ENCODE measurements at places on chromosomes 11 and 22. TPM values are rescaled to one million over a fixed set of nuclear protein-coding genes. Genes with fewer than 3 reads are reported as not detected.
A peak's percentile ranks its signal among the peaks of the same experiment; 100 is the strongest.

The PKDREJ gene
- not detected for polyA plus RNA-seq

The LDHAL6A gene
- not detected for polyA plus RNA-seq

DNA sequence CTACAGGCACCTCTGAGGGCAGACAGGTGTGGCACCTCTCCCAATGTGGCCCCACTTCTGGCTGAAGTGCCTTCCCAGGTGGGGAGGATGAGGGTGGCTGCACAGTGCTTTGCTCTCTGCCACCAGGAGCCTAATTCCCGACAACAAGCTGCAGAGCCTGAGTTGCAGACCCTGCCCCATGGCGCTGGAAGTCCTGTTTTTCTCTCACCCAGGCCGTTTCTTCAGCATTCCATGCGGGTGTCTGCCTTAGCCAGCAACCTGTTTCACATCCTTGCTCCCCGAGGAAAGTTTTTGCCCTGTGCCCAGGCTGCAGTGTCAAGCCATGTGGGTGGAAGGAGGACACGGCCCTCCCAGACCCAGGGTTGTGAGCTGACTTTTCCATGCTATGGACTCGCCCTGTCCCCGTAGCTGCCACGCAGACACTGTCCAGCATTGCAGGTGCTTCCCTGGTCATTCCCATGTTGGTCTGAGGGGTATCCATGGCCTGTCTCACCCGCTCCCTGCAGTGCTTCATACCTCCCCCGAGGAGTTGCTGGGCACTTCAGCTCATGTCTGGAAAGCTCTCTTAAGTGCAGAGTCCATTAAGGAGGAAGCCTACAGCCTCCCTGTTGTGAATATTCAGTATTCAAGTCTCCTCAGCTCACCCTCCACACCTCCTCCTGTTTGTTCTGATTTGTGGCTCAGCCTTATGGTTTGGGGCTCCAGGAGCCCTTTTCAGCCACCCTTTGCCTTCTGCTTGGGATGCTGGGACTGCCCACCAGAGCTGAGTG lies 2.9 kb downstream of the DAGLA start:
- DNase-seq, result no peak

DNA sequence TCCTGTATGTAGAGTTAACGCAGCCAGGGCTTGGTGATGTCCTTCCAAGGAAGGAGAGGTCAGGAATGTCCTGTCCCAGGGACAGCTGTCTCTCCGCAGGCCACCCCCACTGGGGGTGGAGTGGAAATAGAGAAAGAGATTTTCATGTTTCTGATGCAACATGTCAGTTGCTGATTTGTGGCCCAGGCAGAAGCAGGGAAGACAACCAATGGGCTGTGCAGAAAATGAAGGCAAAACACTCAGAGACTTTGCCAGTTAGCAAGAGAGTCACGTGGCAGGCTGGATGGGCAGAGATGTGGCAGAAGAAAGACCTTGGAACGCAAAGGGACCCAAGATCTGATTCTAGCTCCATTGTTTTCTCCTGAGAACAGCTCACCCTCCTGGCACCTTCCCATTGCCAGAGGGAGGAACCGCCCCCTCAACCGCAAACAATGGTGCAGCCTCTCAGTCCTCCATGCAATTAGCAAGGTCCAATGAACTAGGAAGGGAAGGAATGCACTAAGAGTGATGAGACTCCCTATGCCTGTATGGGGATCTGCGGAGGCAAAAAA lies 71.0 kb downstream of the SYN3 start:
- DNase-seq, result no peak

The XKR3 gene
- not detected for polyA plus RNA-seq

DNA sequence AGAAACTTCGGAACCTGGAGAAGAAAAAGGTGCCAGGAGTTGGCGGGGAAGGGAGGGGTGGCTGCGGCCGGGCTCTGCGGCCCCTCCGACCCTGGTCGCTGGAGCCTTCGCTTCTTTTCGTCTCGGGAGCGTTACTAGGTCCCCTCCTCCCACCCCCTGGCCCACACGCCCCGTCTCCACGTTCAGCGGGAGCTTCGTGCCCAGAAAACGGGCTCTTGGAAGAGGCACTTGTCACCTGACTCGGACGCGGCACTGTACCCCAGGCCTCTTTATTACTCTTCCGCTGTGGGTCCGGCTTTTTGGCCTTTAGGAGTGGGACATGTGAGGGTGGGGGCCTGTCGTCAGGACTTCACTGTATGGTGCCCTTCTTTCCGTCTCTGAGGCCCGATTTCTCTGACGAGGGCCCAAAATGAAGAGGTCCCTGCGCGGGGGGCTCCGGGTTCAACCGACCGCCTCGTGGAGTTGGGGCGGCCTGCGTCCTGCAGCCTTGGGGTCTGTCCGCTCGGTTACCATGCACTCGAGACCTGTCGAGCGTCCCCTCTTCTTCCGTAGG lies 1.2 kb downstream of the CAPRIN1 start:
- no peak for DNase-seq

DNA sequence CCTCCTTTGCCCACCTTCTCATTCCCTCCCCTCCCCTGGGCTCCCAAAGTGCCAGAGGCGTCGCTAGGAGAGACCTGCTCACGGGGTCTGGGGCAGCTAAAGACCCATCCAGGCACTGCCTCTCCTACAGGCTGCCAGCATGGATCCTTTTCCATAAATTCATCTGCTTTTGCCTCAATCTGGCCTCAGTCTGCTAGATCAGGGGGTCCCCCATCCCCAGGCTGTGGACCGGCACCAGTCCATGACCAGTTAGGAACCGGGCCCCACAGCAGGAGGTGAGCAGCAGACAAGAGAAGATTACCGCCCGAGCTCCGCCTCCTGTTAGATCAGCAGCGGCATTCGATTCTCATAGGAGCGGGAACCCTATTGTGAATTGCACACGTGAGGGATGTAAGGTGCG lies 12.3 kb downstream of the LTO1 start:
- no peak for DNase-seq

The GRAP2 gene
- 0.32 TPM for polyA plus RNA-seq

DNA sequence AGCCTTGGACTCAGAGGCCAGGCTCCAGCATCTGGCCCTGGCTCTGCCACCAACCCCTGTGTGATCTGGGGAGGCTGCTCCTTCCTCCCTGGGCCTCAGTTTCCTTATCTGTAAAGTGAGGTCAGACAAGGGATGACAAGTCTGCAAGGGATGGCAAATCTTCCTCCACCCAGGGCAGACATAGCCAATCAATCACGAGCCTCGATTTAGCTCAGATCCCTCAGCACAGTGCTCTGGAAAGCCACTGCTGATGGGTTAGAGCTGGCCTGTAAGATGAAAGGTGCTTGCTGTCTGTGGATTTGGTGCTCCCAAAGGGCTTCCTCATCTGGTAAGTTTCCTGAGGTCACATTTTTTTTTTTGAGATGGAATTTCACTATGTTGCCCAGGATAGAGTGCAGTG lies 20.2 kb downstream of the NPTXR start:
- no peak for DNase-seq

The OR8D1 gene
- polyA plus RNA-seq, result not detected

DNA sequence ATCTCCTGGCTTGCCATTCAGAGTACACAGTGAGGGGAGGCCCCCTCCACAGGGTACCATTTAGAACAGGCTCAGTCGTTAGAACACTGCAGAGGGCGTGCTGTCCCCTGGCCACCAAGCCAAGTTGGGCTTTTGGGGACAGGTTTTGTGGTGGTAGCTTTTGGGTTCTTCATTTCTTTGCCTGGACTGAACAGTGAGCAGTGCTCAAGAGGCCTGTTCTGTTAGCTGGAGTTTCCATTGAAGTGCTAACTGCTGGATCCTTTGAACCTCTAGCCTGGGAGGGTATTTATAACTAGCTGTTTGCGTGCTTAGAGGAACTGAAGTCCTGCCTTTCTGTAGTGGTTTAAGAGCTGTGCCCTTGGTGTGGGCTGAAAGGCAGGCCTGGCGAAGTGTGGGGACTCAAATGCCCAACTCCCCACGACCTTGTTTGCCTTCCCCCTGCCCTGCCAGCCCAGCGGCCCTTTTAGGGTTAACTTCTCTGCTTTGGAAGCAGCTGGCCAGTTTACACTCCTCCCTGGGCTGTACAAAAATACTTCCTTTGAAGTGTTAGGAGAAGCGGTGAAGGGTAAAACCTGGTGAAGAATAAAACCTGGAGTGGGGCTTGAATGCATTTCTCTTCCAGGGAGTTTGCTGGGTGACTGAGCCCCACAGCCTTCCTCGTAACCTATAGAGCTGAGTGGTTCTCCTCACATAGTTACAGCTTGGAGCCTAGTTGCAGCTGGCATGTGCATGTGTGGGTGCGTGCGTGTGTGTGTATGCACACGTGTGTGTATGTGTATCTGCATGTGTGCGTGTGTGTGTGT lies 34.6 kb downstream of the ZNRF3 start:
- DNase-seq, result peak; percentile 31

The HTR3B gene
- polyA plus RNA-seq, result not detected

The KCNK4 gene
- polyA plus RNA-seq, result not detected

GRCh38 chr11:119694334-119694733 lies 34.7 kb downstream of the NECTIN1 start:
- no peak for DNase-seq

The TRPM5 gene
- not detected for polyA plus RNA-seq

- no peak for DNase-seq
Measured at GRCh38 chr11:30364139-30364836, 41.4 kb downstream of the ARL14EP start.

The SYT7 gene
- polyA plus RNA-seq, result 0.26 TPM

DNA sequence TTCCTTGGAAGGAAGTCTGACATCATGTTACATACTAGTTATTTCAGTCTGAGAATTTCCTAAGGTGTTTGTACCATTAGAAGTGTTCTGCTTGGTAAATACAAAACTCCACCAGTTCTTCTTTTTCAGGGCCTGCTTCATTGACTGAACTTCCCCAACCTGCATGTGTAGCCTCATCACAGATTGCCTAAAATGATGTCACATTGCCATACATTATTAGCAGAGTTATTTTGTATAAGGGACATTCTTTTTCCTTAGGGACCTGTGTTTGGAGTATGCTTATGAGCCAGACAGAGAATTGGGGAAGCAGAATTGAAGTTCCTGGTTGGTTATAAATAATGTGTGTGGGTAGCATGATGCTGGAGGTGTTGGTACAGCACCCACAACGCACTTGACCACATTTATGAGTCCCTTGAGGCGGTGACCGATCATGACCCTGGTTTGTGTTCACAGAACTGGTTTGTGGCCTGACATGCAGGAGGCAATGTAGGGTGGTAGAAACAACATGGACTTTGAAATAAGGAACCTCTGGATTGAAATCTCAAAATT lies 16.4 kb upstream of the MMP7 start:
- DNase-seq, result no peak

- no peak for DNase-seq
Measured at GRCh38 chr11:96658436-96658835, 268.6 kb downstream of the JRKL start.

The CECR2 gene
- not detected for polyA plus RNA-seq

The ZC3H12C gene
- 4.2 TPM for polyA plus RNA-seq

The GRM5 gene
- 0.03 TPM for polyA plus RNA-seq

The MRGPRE gene
- polyA plus RNA-seq, result not detected

GRCh38 chr11:77191823-77192495 lies 63.9 kb downstream of the MYO7A start:
- DNase-seq, result peak; percentile 20

GRCh38 chr11:61972672-61973475 lies 5.4 kb upstream of the FTH1 start:
- peak; percentile 91 for DNase-seq

GRCh38 chr11:8773916-8774539 lies 91.4 kb downstream of the RPL27A start:
- no peak for DNase-seq

DNA sequence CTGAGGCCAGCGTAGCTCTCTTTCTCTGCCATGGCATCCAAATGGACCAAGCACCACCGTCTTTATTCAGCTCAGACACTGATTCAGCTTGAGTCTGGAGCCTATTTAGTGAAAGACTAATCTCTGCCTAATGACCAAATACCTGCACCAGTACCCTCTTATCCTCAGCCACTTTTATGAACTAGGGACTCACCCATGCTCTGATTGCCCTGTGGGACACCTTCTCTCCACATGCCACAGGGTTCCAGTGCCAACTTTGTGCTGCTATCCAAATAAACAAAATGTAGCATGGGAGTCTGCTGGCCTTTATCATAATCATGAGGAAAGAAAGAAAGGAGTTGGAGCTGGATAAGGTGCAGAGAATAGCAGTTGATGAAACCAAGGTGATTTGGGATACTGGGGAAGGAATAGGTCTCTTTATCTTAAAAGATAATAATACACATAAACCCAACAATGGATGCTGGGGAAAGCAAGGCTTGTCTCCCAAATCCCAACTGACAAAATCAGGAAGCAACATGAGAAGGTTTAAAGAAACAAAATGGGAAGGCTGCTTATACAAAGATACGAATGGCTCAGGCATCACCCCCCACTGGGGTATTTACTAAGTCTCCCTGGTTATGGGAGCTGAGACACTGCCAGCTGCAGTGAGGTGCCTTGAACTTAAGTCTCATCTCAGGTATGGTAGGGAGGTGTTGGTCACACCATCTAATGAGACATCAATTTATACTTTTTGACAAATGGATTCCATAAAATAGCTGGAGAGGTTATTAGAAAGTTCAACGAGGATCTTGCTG lies 63.3 kb downstream of the SYT9 start:
- no peak for DNase-seq

- DNase-seq, result no peak
Measured at GRCh38 chr22:50078761-50079160, 6.5 kb downstream of the MLC1 start.

- no peak for DNase-seq
Measured at GRCh38 chr11:70694371-70694770, 296.0 kb downstream of the CTTN start.

DNA sequence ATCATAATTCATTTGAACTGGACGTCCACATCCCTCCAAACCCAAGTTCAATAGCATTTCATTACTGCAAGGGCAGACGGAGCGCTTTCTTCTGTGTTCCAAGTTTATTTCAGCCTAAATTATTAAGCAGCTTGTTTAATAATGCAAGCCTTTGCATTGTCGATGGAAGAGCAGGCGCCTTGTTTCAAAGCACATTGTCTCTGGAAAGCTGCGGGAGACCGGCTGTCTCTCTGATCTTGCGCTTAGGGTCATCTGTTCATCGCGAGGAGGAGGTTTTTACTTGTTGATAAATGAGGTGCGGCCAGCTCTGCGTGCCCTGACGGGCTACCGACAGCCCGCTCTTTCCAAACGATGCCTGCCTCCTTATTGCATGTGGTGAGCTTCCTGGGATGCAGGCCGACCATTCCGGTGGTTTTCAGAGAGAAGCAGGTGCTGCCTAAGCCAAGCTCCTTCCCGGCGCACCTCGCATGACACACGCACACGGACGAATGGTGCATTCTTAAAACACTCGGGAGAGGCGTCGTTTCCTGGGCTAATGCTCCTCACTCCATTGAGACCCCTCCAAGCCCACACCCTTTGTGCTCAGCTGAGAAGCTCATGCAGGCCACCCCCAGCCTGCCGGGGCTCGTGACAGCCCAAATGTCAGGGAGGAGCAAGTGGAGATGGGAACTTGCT lies 456.9 kb downstream of the BRD1 start:
- no peak for DNase-seq

All from IMR-90 (cell line).